NCI-H1417 treated with DMSO at 0.1 percent for 48 hours (cell line): ENCODE measurements at places on chromosomes 7 and 10.

DNA sequence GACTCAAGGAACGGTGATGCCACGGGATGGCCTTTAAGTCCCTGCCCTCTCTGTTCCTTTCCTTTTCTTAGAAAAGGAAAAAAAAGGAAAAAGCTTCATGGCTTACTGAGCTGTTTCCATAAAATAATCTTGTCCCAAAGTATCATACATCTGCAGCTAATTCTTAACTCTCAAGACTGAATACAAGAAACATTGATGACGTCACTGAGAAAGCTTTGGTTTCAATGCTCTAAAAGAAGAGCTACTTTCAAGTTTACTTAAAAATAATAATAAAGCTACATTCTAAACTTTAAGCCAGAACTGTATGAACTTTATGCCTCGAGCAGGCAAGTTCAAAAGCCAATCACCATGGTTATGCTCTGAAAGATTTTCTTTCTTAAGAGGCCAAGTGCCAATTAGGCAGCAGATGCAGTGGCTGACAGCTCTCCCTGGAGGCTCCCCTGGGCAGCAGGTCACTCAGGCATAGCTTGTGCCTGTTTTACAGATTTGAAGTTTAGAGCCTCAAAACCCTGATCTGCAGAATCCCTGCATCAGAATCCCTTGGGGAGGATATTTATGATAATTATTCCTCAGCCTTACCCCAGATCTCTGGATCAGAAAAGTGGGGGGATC lies 165.0 kb downstream of the CHN2 start:
- no peak for DNase-seq

GRCh38 chr10:107856047-107856315 lies 691.5 kb upstream of the SORCS1 start:
- DNase-seq, result no peak

DNA sequence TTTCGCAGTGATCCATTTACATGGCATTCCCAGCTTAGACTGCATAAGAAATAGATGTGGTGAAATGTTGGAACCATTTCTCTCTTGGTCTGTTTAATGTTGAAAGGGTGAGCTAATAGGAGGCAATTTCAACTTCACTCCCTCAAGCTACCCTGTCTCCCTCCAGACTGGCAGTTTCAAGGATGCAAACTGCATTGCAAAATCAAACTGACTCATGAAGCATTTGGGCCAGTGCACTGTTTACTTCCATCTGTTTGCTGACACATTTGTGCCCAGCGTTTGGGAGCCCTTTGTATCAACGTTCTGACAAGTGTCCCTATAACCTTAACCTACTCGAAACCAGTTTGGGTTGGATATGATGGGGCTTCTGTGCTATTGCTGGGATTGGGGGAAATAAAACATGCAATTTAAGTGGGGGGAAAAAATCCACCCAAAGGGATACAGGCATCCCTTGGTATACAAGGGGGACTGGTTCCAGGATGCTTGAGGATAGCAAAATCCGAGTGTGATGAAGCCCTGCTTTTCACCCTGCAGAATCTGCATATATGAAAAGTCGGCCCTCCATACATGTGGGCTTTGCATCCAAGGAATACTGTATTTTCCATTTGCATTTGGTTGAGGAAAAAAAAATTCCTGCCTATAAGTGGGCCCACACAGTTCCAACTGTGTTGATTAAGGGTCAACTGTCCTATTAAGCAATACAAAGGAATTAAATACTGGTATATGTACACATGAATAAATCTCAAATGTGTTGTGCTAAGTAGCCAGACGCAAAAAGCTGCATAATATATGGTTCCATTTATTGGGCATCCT lies 15.6 kb downstream of the RHEB start:
- DNase-seq, result no peak

GRCh38 chr7:36312064-36312914 lies 77.4 kb upstream of the ANLN start:
- no peak for DNase-seq

DNA sequence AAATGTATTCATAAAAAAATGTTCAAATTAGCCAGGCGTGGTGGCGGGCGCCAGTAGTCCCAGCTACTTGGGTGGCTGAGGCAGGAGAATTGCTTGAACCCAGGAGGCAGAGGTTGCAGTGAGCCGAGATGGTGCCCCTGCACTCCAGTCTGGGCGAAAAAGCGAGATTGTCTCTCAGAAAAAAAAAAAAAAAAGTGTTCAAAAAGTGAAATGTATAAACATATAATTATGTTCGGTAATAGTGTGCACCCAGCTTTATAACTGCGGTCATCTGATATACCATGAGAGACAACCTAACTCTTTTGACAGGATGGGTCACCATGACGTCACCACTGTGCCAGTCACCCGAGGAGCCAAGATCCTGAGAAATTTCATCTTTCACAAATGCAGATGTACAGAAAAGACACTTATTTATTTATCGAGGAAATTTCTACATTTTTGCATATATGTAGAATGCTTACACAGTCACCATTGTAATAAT lies 594 bp upstream of the RP9 start:
- DNase-seq, result no peak

- no peak for DNase-seq
Observed at GRCh38 chr10:128624656-128625530, 498.7 kb upstream of the MKI67 start.

DNA sequence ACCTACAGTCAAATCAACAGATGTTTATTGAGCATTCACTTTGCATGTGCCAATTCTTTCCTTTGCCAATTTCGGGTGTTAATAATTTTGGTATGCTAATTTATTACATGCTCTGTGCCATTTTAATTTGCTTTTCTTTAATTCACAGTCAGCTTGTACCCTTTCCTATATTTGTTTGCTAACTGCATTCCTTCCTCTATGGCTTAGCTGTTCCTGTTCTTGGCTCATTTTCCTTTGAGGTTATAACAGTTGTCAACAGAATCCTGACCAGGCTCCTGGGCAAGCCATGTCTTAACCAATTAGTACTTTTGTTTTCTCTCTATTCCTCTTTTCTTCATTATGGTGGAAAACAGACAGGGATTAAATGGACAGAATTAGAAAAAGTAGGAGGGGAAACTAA lies 73.6 kb upstream of the RPA3 start:
- no peak for DNase-seq

DNA sequence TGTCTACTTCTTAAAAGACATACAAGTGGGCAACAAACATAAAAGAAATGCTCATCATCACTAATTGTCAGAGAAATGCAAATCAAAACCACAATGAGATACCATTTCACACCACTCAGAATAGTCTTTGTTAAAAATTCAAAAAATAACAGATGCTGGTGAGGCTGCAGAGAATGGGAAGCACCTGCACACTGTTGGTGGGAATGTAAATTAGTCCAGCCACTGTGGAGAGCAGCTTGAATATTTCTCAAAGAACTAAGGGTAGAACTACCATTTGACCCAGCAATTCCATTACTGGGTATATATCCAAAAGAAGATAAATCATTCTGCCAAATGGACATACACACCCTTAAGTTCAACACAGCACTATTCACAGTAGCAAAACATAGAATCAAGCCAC lies 61.8 kb upstream of the STEAP1 start:
- no peak for DNase-seq
